ENCODE measurements at places on chromosomes 6 and 20.

DNA sequence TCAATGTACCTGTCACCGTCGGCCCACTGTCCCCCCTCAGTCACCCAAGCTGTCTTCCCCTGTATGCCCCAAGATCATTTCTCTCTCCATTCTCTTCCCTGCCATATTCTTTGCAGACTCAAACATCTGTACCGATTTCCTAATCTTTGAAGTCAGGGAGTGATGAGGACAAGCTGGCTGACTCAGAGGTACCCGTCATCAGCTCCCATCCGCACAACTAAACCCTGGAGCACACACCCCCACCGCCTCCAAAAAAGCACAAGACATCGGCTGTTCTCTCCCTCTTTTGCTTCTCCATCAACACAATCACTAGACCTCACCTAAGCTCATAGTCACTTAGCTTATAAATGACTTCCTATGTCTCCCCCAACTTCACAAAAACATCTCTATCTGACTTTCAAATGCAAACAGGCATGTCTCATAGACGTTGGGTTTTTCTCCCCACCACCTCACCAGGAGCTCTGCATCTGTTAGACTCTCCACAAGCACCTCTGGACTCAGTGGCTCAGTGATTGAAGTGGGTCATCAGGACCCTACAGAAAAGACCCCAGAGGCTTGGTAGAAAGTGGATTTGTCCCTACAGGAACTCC, 11.5 kb upstream of the NFATC2 start:
- peaks cover 6% of the 10 kb centered on the region for H3K36me3 ChIP-seq
- DNase-seq, result no peak
- H3K27ac ChIP-seq, result no peak overlapping the region
- peaks cover 46% of the 10 kb centered on the region for H3K27me3 ChIP-seq

DNA sequence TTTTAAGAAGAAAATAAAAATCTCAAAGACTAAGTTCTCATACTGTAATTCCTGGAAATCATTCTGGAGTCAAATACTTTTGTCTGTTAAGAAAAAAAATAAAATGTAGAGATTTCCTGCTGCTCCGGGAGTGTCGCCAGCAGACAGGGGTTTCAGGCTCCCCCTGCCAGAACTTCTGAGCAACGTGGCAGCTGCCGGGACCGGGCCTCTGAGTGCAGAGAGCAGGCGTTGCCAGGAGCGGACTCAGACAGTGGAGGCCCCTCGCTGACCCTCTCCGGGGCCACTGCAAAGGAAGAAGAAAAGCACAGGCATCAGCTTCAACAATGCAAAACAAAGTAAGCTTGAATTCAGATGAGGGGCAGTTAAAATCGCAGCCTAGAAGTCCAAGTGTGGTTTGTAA, 95.5 kb downstream of the THBS2 start:
- H3K27me3 ChIP-seq, result peaks cover 39% of the 10 kb centered on the region
- H3K36me3 ChIP-seq, result no peaks in the 10 kb centered on the region
- no peaks in the 10 kb centered on the region for H3K4me1 ChIP-seq

DNA sequence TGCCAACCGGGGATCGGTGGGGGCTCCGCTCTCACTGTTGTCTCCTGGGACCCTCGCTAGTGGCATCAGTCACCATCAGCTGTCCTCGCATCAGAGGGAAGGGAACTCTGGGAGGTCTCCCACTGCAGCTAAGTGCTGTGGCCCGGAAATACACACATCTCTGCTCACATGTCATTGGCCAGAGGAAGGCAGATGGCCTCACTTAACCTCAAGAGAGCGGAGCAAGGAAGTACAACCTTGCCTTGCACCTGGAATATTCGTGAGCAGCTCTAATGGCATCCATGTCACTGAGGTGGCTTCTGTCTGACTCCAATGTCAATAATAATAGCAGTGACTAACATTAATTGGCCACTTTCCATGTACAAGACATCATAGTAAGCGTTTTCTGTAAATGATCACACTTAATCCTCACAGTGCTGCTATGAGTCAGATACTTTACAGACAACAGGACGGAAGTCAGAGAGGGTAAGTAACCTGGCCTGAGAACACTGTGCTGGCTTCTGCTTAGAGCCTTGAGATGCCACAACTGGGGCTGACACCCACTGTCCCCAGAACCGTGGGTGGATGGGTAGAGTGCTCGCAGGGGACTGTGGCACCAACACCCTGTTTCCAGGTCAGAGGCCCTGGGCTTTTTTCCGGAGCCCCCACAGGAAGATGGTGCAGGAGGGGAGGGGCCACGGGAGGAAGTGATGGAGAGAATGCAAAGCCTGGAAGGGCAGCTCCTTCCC, 6.0 kb downstream of the LHFPL5 start:
- DNase-seq, result no peak
- peaks cover 26% of the 10 kb centered on the region for H3K27me3 ChIP-seq
- H3K27ac ChIP-seq, result no peak overlapping the region
- H3K4me1 ChIP-seq, result peaks cover 4% of the 10 kb centered on the region
- H3K4me3 ChIP-seq, result no peak overlapping the region

- no peak overlapping the region for H3K27ac ChIP-seq
- no peak overlapping the region for H3K4me3 ChIP-seq
- DNase-seq, result no peak
- no peaks in the 10 kb centered on the region for H3K36me3 ChIP-seq
- no peaks in the 10 kb centered on the region for H3K27me3 ChIP-seq
- peaks cover 15% of the 10 kb centered on the region for H3K4me1 ChIP-seq
Observed at GRCh38 chr20:32619586-32619985, 34.5 kb upstream of the NOL4L start.

DNA sequence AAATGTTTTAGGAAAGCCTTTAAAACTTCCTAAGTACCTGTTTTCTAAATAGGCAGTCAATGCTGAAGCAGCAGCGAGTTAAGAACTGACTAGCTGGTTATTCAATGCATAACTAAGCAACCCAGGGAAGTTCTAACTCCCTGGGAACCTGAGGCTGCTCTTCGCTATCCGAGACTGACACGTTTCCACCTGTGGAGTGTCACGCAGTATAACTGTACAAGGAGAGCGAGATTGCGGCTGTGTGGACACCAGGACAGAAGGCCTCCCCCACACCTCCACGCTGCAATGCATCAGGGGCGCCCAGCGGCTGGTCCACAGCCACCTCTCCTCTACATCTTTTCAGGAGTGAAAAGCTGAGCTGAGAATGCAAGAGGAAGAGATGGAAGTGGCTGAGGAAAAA, 8.0 kb downstream of the PXDC1 start:
- peaks cover 5% of the 10 kb centered on the region for H3K27me3 ChIP-seq
- no peak for DNase-seq
- peaks cover 17% of the 10 kb centered on the region for H3K4me1 ChIP-seq
- H3K27ac ChIP-seq, result peak overlapping the region; percentile 75
- no peak overlapping the region for H3K4me3 ChIP-seq

DNA sequence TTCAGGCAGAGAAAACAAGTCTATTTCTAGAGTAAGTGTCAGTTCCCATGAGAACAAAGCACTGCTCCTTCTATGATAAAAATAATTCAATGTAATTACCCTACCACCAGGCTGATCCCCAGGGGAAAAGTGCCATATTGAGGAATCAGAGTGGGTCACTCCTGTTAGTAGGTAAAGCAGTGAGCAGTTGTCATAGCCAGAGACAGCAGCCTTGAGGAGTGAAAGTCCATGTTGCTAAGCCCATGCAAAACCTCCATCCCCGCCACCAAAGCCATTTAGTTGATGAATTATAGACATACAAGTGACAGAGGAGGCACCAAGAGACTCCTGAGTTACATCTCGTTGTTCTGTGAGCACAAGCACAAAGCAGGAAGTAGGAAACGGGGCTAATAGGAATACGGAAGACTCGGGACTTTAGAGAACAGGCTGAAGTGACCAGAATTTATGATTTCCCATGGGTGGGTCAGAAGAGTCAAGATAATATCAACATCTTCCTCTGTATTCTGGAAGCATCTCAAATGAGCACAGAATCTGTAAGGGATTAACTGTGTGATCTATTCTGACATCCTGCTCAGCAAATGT, 197.9 kb downstream of the MAFB start:
- H3K36me3 ChIP-seq, result no peaks in the 10 kb centered on the region
- no peak for DNase-seq
- no peaks in the 10 kb centered on the region for H3K27me3 ChIP-seq
- no peak overlapping the region for H3K4me3 ChIP-seq

DNA sequence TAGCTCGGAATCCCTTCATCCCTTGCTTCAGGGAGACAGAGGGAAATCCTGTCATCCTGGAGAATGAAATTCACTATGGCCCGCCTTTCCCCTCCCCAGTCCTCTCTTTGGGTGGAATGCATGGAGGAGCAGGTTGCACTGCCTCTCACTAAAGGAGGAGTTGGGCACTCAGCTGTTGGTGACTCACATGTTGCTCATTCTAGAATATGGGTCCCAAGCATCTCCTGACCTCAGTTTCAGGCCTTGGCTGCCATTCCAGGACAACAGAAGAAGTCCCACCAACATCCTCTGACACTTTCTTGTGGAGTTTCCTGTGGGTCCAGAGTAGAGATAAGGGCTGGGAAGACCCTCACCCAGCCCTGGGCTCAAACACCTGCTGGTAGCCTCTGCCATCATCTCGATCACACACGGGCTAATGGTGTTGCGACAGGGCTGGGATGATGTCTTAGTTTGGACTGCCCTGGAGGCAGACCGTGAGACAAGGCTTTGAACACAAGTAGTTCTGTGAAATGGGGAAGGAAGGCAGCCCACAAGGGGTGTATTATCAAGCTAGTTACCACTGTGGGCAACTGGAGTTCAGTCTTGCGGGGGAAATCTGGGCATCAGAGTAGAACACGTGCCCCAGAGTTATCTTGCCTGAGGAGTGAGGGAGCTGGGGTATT, 52.4 kb upstream of the RNF24 start:
- H3K36me3 ChIP-seq, result no peaks in the 10 kb centered on the region
- H3K4me1 ChIP-seq, result peaks cover 10% of the 10 kb centered on the region
- no peak overlapping the region for H3K27ac ChIP-seq
- no peak for DNase-seq
- H3K27me3 ChIP-seq, result no peaks in the 10 kb centered on the region
- no peak overlapping the region for H3K4me3 ChIP-seq

DNA sequence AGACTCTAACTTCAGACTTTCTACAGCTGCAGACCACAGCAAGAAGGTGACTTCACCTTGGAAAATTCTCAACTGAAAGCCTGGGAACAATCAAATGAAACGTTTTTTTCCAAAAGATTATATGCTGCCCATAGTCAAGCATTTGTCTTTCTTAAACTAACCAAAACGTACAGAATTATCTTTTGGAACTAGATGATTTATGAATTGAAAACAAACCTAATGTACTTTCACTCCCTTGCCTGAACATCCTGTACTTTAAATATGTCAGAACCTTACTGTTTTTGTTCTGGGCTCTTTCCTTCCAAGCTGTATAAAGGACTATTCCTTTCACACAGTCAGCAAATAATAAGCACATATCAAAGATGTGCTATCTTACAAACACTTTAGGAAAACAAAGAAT, 62.4 kb upstream of the TNFAIP3 start:
- DNase-seq, result no peak
- peaks cover 15% of the 10 kb centered on the region for H3K4me1 ChIP-seq
- H3K27me3 ChIP-seq, result no peaks in the 10 kb centered on the region
- H3K4me3 ChIP-seq, result no peak overlapping the region

DNA sequence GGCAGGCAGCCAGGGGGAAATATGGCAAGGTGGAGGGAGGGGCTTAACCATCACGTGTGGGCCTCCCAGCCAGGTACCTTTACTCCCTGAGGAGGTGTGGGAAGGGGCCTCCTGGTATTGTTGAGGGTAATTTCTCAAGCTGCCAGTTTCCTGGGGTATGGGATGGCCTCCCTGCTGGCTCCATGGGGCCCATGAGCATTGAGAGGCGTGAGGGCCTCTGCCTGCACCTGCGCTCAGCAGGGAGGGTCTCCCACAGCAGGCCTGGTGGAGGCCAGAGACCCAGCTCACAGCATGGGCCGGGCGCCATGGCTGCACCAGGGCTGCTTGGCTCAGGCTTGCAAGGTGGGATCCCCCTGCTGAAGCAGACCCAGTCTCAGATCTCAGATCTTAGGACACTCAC, 113.0 kb downstream of the GRM4 start:
- peaks cover 12% of the 10 kb centered on the region for H3K36me3 ChIP-seq
- peaks cover 43% of the 10 kb centered on the region for H3K27me3 ChIP-seq
- H3K4me3 ChIP-seq, result no peak overlapping the region
- H3K4me1 ChIP-seq, result peaks cover 8% of the 10 kb centered on the region

DNA sequence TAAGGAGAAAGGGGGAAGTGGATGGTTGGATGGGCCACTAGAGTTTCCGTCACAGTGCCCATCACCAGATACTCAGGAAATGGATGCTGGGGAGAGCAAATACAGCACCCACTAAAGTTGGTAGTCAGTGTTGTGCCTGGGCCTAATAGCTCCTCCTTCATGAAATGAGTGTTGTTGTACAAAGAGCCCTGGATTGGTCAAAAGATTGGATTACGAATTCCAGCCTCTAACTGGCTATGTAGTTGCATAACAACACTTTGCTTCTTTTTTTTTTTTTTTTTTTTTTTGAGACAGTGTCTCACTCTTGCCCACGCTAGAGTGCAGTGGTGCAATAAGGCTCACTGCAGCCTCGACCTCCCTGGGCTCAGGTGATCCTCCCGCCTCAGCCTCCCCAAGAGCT, 27.4 kb downstream of the KCNG1 start:
- no peak overlapping the region for H3K27ac ChIP-seq
- H3K4me1 ChIP-seq, result peaks cover 3% of the 10 kb centered on the region

- H3K4me1 ChIP-seq, result no peaks in the 10 kb centered on the region
- H3K27ac ChIP-seq, result no peak overlapping the region
- no peak for DNase-seq
Observed at GRCh38 chr6:4265740-4266139, 130.4 kb upstream of the ECI2 start.

DNA sequence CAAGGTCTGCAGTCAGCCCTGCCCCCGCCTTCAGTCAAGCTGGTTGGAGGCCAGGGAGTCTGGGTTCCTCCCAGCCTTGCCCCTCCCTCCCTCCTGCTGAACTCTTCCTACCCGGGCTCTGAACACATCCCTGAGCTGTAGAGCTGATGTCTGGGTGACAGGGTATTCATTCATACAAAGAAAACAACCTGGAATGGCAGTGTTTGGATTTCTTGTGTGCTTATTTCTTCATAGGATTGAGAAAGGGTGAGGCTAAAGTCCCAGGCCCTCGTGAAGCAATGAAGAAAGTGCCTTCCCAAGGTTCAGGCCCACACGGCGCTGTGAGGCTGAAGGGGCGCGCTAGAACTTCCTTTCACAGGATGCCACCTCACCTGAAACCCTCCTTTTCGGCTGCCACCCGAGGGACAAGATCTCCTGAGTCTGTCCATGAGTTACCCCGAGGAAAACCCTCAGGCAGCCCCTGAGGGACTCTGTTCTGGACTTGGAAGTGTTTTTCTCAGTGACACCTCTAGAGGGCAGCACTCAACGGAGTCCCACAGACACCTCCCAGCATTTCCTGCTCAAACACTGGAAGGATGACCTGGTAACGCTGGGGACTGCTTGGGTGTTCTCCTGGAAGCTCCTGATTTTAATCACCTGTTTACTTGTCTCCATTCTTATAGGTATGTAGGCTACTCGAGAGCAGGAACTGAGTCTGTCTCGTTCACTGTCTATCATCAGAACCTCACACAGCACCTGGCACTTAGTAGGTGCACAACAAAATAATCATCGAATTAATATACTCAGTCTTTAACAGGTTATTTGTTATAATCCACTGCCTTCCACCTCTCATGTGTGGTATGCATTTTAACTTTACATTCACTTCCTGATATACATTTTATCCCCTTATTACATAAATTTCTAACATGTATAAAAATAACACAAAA, 11.8 kb upstream of the GSTA1 start:
- no peak for DNase-seq
- no peaks in the 10 kb centered on the region for H3K4me1 ChIP-seq
- H3K27me3 ChIP-seq, result peaks cover 23% of the 10 kb centered on the region
- H3K4me3 ChIP-seq, result no peak overlapping the region
- no peaks in the 10 kb centered on the region for H3K36me3 ChIP-seq

GRCh38 chr20:60138256-60139220, 180.3 kb downstream of the CDH26 start:
- H3K4me3 ChIP-seq, result peak overlapping the region; percentile 84
- peaks cover 15% of the 10 kb centered on the region for H3K27me3 ChIP-seq
- H3K27ac ChIP-seq, result peak overlapping the region; percentile 14
- no peak for DNase-seq
- H3K36me3 ChIP-seq, result no peaks in the 10 kb centered on the region
- peaks cover 5% of the 10 kb centered on the region for H3K4me1 ChIP-seq

Data from T-helper 17 cell (primary cell).